Activated T-helper 1 cell treated with anti-CD3 and anti-CD28 coated beads, Interleukin-12 subunit alpha, Interleukin-12 subunit beta, Interleukin-2, Interleukin-4 antibody, amounts not matched to agents 30 ng/mL and 10 ng/mL and 1 ng/mL, durations not matched to agents 14 hours and 24 hours and 36 hours (primary cell): ENCODE measurements at places on chromosomes 7 and 10. TPM values are rescaled to one million over a fixed set of nuclear protein-coding genes. Genes with fewer than 3 reads are reported as not detected.

The STEAP2 gene
- 0.05 TPM in 1 of 2 replicates, not detected in the other for total RNA-seq

DNA sequence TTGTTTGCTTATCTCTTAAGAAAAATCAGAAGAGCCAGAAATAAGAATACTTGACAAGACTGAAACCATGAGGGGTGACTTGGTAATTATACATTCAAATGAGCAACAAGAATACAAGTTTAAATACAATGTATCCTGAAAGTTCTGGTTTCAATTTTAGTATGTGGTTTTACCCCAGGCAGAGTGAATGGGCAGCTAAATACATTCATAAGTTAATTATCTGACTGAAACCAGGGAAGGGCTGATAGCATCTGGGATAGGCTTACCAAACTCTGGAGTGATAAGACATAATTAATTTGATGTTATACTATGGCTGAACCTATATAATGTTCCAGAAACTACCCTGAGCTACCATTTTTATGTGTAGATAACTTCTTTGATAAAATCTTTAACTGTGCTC is 252.2 kb upstream of the PLXNA4 start:
- DNase-seq: no peak

- no peak for DNase-seq
Observed at GRCh38 chr7:96273716-96274115, 48.2 kb downstream of the SLC25A13 start.

- DNase-seq: no peak
Observed at GRCh38 chr7:3233301-3233700, 67.8 kb upstream of the SDK1 start.

GRCh38 chr10:100980311-100980710 is 7.0 kb downstream of the MRPL43 start:
- DNase-seq: no peak
